Right forelimb (tissue), 1 donor: ENCODE measurements at places on chromosomes 13 and 19.

DNA sequence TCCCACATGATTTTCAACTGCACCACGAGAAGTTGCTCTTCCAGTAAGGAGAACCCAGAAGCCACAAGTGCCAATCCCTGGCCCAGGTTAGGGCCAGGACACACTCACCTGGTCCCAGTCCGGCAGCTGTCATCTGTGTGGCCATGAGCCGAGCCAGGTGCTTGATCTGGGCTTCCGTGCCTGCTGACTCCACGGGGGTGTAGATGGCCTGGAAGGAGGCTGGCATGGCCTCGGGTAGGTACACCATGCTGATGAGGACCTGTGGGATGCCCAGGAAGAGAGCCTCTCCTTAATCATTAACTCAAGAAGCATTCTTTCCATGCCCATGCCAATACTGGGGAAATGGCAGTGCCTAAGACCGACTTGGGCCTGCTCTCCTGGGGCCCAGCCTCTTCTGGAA, 19.9 kb upstream of the RSPH6A start:
- no peak for DNase-seq

- DNase-seq: no peak
These were observed 81.2 kb downstream of the NHLRC3 start for GRCh38 chr13:39119422-39119821.

DNA sequence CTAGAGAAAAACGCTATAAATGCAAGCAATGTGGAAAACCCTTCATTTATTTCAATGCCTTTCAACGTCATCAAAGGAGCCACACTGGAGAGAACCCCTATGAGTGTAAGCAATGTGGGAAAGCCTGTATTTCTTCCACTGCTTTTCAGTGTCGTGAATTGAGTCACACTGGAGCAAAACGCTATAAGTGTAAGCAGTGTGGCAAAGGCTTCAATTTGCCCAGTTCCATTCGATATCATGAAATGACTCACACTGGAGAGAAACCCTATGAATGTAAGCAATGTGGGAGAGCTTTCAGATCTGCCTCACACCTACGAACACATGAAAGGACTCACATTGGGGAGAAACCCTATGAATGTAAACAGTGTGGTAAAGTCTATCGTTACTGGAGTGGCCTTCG, 27.4 kb downstream of the ZNF20 start:
- no peak for DNase-seq

- no peak for DNase-seq
These were observed 138.2 kb downstream of the CRYL1 start for GRCh38 chr13:20387441-20387971.

GRCh38 chr13:112455476-112456059, 79.4 kb downstream of the SPACA7 start:
- no peak for DNase-seq

DNA sequence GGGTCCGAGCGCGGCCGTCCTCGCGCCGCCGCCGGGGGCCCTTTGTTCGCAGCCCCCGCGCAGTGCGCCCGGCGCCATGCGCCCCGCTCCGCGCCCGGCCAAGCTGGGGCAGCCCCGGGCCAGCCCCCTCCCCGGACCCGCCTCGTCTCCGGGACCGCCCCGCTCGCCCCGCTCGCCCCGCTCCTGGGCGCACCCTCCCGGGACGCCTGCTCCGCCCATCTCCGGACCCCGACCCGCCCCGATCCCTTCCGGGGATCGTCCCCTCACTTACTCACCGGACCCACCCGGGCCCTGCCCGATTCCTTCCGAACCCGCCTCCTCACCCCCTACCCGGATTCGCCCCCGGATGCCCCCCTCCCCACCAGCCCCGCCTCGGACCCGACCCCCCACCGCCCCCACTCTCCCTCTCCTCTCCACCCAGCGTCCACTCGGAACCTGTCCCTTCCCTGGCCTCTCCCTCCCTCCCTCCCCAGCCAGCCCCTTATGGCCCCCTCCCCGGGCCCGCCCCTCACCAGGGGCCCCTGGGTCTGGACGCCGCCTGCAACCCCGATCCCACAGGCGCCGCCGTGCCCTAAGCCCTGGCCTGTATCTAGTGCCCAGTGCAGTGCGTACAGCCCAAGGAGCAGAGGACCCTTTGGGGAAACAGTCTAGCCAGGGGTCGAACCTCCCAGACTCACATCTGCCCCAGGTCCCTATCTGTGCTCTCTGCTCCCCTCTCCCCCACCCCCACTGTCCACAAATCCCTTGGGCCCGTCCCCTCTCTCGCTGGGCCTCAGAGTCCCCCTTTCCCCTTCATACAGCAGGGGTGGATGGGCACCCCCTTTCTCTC, at the start of gene CPAMD8:
Gene CPAMD8, minus strand, starts transcription at position 105 of the 829 bp plus-strand sequence. CDS start 168 bp downstream, outside the sequence.
- DNase-seq: no peak

DNA sequence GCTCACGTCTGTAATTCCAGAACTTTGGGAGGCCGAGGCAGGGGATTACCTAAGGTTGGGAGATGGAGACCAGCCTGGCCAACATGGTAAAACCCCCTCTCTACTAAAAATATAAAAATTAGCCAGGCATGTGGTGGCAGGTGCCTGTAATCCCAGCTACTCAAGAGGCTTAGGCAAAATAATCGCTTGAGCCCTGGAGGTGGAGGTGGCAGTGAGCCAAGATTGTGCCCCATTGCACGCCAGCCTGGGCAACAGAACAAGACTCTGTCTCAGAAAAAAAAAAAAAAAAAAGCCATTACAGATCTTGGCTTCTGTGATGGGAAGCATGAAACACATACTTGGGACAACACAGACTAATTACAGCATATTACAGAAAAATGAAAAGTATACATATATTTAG, 1404.5 kb upstream of the SPRY2 start:
- DNase-seq: no peak

GRCh38 chr13:40269086-40269485, 397.4 kb downstream of the FOXO1 start:
- no peak for DNase-seq

DNA sequence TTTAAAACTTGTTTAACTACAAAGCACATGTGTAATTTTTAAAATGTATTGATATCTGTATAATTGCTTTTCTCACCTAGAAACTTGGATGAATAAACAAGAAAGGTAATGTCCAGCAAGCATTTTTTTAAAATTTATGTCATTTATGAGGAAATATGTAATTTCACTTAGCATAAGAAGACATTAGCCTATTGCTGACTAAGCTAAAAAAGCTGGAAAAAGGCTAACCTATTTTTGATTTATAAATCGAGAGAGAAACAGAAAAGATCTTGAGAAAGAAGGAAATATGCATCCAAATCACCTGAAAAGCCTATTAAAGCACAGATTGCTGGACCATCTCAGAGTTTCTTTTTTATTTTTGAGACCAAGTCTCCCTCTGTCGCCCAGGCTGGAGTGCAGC, 1181.3 kb downstream of the SLITRK1 start:
- DNase-seq: no peak

DNA sequence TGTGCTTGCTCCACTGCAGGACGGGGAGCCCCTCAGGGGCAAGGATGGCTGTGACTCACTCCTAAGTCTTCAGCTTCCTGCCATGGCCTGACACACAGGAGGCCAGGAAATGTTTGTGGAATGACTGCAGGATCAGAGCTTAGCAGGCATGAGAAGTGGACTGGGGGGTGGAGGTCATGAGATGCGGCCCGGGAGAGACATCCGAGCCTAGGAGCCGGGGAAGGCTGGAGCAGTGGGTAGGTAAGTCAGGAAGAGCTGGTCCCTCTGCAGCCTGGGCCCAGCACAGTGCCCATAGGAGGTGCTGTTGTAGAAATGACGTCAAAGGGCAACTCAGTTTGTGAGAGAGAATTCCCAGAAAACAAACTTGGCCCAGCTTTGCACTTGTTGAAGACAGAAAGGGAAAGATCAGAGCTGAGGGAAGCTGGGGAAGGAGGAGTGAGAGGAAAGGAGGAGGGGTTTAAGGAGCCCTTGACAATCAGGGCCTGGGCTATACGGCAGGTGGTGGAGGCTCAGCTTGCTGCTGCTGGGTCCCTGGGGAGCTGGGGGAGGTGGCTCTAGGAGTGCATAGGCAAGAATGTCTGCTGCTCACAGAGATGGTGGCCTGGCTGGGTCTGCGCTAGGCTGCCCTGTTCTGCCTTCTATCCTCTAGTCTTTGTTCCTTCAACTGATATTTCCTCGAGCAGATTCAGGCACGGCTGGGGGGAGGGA, 18.5 kb downstream of the POU2F2 start:
- no peak for DNase-seq

DNA sequence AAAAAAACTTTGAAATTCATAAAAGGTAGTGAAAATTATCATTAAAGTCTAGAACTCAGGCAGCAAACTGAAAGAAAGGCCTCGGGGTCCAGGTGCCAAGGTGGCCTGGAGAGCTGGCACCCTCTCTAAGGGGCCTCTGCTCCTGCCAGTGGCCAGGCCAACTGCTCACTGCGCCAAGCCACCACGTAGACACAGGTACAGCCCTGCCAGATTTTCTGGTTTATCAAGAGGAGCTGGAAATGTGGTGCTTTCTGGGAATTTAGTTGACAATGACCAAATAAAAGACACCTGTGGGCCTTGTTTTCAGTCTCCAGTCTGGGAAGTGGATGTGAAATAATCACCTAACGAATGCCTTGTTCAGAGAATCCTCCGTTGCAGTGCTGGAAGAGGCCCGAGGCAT, 22.8 kb downstream of the ZNF574 start:
- no peak for DNase-seq

GRCh38 chr19:33008738-33009137, 36.7 kb downstream of the FAAP24 start:
- no peak for DNase-seq

- DNase-seq: no peak
These were observed 9.3 kb downstream of the CDC16 start for GRCh38 chr13:114243971-114244370.

GRCh38 chr13:25738342-25739196, 313.2 kb downstream of the SHISA2 start:
- no peak for DNase-seq

- DNase-seq: no peak
These were observed 10.5 kb upstream of the RAP2A start for GRCh38 chr13:97423300-97424045.

- peak; percentile 59 for DNase-seq
These were observed 38.8 kb upstream of the ALOX5AP start for GRCh38 chr13:30696278-30697176.

- peak; percentile 20 for DNase-seq
These were observed 4.2 kb downstream of the TMEM255B start for GRCh38 chr13:113763254-113763653.

GRCh38 chr19:9953802-9954542, 17.7 kb upstream of the OLFM2 start:
- DNase-seq: no peak

DNA sequence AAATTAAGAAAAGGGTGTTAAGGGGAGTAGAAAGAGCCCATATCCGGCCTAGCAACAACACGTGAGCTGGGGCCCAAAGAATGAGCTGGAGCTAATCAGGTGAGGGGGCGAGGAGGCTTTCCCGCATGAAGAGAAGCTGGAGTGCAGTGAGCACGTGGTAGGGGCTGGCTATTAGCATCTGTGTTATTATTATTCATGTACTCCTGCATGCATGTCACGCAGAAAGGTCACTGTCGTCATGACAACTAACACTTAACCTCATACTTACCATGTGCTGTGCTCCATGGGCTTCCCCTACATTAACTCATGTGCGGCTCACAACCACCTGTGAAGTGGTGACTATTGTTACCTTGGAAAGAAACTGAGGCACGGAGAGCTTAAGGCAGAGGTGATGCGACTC, 227.6 kb upstream of the UBL3 start:
- no peak for DNase-seq

DNA sequence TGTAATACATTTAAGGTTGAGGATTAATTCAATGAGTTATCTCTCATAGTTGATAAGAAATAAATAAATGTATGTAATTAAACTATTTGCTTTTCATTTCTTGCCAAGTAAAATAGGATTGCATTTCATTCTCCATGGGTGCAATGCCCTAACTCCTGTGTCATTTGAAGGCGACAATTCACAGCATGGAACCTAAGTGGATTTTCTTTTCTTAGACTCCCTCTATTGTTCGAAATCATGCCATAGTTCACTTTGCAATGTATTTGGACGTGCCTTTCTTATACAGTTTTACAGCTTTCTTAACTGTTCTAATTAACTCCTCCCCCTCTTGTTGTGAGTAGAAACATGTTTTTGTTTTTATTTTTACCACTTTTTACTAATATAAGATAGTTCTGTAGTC, 263.0 kb downstream of the B3GLCT start:
- no peak for DNase-seq
